T-helper 9 cell (primary cell): ENCODE measurements at places on chromosomes 16 and 17.

- peak; percentile 25 for DNase-seq
Measured at GRCh38 chr16:29665294-29666077, 2.4 kb downstream of the SPN start.

GRCh38 chr16:67407176-67407787 lies 9.0 kb downstream of the ZDHHC1 start:
- DNase-seq = no peak

- DNase-seq = no peak
Measured at GRCh38 chr17:38918129-38918913, 7.1 kb upstream of the LASP1NB start.

DNA sequence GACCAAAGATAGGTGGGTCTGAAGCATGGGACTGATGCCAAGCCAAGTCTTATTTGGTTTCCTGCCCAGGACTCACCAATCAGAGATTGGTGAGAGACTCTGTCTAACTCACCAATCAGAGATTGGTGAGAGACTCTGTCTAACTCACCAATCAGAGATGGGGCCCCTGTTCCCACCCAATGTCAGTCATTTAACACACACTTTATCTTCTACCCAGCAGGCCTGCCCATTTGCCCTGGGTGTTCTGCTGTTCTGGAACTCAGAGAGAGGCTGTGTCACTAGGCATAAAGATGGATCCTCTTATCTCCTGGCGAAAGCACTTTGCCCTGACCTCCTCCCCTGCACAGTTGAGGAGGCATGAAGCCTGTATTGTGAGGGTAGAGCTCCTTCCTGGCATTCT lies 5.4 kb upstream of the RHOT1 start:
- no peak for DNase-seq
